ENCODE measurements at places on chromosomes 7 and 10.
A peak's percentile ranks its signal among the peaks of the same experiment; 100 is the strongest.

DNA sequence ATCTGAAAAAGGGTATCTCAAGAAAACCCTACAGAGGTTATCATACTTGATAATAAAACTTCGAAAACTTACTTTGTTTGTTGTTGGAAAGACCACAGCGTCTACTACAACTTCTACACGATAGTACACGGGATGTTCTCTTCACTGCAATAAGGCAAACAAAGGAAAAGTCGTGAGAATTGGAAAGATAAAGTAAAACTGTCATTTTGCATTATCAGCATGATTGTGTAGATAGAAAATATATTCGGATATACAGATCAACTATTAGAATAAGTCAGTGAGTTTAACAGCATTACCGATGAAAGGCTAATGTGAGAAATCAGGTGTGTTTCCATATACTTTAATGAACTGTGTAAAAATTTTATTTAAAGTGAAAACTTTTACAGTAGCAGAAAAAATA, 287.4 kb downstream of the KLF6 start:
- DNase-seq, result no peak

GRCh38 chr7:84811362-84811761, 375.5 kb downstream of the SEMA3D start:
- no peak for DNase-seq

GRCh38 chr10:112996462-112996861, 46.4 kb downstream of the TCF7L2 start:
- DNase-seq, result no peak

GRCh38 chr10:95560278-95561176, 644 bp downstream of the SORBS1 start:
- peak; percentile 55 for DNase-seq

Data from CD4-positive, alpha-beta T cell treated with Interleukin-6 for 4 hours (primary cell).